ENCODE measurements at places on chromosomes 6 and 20. TPM values are rescaled to one million over a fixed set of nuclear protein-coding genes. Genes with fewer than 3 reads are reported as not detected.
A peak's percentile ranks its signal among the peaks of the same experiment; 100 is the strongest.

GRCh38 chr6:16437095-16437494 lies 198.7 kb downstream of the GMPR start:
- peak overlapping the region; percentile 98 for H3K4me3 ChIP-seq
- peak; percentile 58 for DNase-seq
- peaks cover 26% of the 10 kb centered on the region for H3K36me3 ChIP-seq
- peak overlapping the region; percentile 100 for H3K27ac ChIP-seq

DNA sequence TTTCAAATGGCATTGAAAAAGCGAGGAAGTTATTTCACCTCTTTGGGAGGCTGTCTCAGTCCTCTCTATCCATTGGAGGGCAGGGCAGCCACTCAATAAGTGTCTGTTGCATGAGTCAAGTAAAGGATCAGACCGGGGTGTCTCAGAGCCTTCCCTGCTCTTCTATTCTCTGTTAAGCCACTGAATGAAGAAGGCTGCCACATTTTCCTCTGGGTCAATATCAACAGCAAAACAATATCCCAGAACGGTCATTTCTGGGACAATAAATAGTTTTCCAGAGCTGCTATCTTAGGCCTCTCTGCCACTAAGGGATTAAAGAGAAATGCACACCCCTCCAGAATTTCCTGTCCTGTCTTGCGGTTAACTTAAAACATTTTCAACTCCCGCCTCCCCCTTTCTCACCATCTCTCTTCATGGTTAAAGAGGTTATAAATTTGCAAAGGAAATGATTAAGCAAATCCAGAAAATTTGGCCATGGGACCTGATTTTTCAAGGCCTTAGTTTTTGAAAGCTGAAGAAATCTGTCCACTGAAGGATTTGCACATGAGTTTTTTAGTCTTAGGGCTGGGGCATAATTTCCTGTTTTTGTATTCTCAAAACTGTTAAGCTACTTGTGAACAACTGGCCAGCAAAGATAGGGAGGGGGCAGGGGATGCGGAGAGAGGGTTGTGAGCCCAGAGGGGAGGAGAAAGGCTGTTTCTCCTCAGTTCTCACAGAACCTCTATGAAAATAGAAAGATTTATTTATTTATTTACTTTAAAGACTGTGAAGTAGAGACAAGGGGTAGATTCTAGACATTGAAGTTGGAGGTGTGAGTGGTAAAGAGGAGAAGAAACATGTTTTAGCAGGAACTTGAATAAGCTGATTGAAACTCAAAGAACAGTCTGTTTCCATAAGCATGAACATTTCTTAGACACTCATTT lies 135.7 kb downstream of the BCAS1 start:
- H3K27me3 ChIP-seq = no peaks in the 10 kb centered on the region
- H3K27ac ChIP-seq = peak overlapping the region; percentile 49
- peaks cover 44% of the 10 kb centered on the region for H3K4me1 ChIP-seq

- H3K27me3 ChIP-seq = peaks cover 24% of the 10 kb centered on the region
- H3K4me3 ChIP-seq = no peak overlapping the region
- H3K27ac ChIP-seq = no peak overlapping the region
- DNase-seq = no peak
- no peaks in the 10 kb centered on the region for H3K4me1 ChIP-seq
Measured at GRCh38 chr6:150288456-150288855, 80.4 kb upstream of the IYD start.

DNA sequence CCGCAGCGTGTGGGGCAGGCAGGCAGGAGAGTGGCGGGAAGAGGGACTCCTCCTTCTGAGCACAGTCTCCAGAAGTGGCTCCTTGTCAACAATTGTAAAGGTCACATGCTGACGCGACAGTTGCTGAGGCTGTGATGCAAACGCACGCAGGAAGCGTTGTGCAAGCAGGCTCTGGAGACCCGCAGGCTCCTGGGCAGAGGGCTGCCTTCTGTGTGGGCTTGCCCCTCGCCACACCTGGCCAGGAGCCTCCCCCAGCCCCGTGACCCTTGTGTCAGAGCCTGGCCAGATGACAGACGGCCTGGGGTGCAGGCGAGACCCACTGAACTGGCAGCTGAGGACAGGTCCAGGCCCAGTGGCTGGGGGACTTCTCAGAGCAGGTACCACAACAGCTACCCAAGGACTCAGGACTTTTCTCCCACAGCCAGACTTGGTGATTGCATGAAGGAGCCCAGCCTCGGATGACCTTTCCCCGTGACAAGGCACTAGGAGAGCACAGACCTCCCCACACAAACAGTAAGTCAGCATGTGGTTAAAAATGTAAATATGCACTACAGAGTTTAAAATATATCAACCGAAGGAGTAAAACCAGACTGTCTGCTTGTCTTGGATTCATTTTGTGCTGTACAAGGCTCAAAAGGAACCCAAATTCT lies 222.1 kb upstream of the RREB1 start:
- no peaks in the 10 kb centered on the region for H3K4me1 ChIP-seq
- no peaks in the 10 kb centered on the region for H3K36me3 ChIP-seq
- no peak for DNase-seq
- no peak overlapping the region for H3K27ac ChIP-seq
- H3K4me3 ChIP-seq = no peak overlapping the region

Gene GLP1R
- total RNA-seq = 0.07 TPM
